NCI-H1694 (cell line): ENCODE measurements at places on chromosomes 2 and 18.

GRCh38 chr2:64453770-64454385 is at the start of gene LGALSL:
LGALSL (plus strand) TSS chr2:64454162; CDS start chr2:64454546, 384 bp downstream.
- no peak for DNase-seq

DNA sequence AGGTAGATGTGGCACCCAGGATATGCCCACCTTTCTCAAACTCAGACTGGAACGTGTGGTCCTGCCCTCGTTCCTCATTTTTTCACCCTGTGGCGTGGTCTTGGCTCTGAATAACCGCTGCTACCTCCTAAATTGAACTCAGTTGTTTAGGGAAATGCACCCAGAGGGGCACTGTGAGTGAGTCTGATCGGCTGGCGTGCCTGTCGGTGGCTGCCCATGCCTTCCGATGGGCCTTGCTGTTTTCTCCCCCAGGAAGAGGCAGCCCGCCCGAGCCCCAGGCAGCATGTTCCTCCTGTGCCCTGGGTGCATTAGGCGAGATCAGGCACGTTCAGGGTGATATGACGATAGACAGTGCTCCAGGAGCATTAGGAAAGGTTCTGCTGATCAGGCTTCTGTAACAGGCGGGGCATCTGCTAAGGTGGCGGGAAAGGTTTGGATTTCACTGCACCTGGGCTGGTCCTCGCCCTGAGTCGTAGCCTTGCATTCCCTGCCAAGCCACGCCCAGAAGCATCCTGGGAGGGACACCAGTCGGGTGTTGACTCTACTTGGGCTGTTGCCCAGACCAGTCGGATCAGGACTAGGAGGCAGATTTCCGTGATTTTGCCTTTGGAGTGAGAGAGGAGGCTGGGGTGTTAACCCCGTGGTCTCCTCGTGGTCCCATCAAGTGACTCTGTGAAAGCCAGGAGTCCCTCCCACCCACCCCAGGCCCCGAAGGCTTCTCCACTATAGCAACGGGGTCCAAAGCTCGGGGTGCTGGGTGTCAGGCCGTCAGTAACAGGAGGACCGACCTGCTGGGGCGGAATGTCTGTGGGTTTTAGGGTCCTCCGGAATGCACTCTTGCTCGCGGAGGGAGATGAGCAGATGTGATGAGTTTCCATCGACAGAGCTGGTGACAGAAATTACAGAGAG is 75.1 kb downstream of the SH3BP4 start:
- DNase-seq, result peak; percentile 90

DNA sequence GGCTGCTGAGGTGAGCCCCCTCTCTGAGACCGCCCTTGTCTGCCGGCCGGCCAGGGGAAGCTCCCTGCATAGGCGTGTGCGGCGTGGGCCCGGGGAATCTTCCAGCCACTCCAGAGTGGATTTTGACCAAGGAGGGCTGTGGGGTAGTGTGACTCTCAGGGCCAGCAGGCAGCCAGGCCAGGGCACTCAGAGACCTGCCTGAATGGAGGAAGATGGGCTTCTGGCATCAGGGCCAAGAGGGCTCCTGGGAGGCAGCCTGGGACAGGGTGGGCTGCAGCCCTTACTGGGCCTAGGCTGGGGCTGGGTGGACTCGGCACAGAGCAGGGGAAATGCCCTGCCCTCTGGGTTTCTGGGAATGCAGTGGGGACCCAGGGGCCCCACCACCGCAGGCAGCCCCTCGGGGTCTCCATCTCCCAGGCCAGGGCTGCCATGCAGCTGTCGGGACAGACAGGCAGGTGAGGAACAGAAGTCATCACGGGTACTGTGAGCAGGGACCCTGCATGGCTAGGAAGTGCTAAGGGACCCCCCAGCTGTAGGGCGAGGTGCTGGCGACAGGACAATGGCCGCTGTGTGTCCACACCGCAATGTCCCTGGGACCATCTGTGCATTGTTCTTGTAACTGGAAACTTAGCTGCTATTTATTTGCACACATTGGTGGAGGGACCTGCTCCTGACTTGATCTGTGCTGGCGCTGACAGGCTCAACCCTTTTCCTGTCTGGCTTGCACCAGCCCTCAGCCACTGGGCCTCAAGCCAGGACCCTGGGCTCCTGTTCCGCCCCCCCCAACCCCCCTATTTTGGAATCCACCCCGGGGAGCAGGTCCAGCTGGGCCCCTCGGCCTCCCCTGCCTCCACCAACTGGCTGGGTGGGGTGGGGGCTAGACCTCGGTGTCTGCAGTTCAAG is 4.1 kb downstream of the PDCD1 start:
- DNase-seq, result no peak

GRCh38 chr2:64437883-64438282 is 16.1 kb upstream of the LGALSL start:
- no peak for DNase-seq

GRCh38 chr2:237482485-237482884 is 4.6 kb upstream of the MLPH start:
- DNase-seq, result no peak

GRCh38 chr2:55885127-55885943 is 38.2 kb downstream of the EFEMP1 start:
- DNase-seq, result no peak

DNA sequence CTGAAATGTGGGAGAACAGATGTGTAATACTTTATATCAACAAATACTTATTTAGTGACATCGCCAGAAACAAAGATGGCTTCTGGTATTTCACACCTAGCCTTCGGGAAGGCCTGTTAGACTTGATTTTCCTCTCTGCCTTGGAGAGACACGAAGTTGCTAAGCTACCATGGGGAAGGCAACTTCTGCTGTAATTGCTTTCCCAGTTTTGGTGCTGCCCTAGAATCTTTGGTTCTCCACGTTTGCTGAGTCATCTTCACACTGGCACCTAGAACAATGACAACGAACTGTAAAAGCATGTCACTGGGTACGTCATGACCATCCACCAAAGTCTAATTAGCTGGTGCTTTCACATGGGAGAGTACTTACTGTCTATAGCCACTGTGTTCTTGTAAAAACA is 58.7 kb upstream of the ACTR3 start:
- no peak for DNase-seq

GRCh38 chr2:112253261-112253815 is 1.5 kb downstream of the ZC3H8 start:
- no peak for DNase-seq

- no peak for DNase-seq
Observed at GRCh38 chr2:149931486-149931885, 343.9 kb upstream of the MMADHC start.

- peak; percentile 23 for DNase-seq
Observed at GRCh38 chr2:157441072-157441454, 2.8 kb downstream of the CYTIP start.

GRCh38 chr2:172408143-172408766 is 19.1 kb upstream of the ITGA6 start:
- DNase-seq, result no peak

DNA sequence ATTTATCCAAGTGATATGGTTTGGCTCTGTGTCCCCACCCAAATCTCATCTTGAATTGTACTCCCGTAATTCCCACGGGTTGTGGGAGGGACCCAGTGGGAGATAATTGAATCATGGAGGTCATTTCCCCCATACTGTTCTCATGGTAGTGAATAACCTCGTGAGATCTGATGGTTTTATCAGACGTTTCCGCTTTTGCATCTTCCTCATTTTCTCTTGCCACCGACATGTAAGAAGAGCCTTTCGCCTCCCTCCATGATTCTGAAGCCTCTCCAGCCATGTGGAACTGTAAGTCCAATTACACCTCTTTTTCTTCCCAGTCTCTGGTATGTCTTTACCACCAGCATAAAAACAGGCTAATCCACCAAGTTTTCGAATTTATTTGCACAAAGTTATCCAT is 20.3 kb upstream of the CHST10 start:
- DNase-seq, result no peak

- peak; percentile 3 for DNase-seq
Observed at GRCh38 chr2:94956797-94957391, 68.6 kb upstream of the MAL start.

GRCh38 chr18:76453057-76453561 is 41.9 kb downstream of the ZNF516 start:
- no peak for DNase-seq

DNA sequence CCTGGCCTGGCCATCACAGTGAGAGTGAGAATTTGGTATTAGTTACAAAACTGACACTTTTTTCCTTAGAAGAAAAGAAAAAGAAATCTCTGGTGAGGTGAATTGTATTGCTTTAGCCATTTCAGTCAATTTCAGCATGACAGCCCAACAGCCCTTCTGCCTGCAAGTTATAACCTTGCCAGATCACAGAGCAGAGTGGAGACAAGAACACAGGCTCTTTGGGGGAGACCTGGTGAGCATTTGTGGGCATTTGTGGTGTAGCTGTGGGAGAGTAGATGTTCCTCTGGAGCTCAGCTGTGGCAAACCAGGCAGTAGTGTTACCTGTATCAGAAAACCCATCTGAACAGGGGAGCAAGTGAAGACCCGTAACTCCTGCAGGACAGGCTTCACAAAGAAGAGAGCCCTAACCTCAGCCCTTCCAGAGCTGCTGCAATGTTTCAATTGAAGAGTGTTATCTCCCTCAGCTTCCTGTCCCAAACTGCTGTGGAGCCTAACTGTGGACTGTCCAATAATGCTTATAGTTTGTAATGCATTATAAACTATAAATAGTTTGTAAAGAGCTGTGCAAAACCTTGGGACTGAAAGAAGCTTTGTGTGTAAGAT is 22.8 kb upstream of the DLX1 start:
- no peak for DNase-seq

GRCh38 chr2:70779491-70779890 is 11.0 kb downstream of the FIGLA start:
- no peak for DNase-seq

- DNase-seq, result no peak
Observed at GRCh38 chr2:195364015-195364965, 292.7 kb upstream of the SLC39A10 start.

DNA sequence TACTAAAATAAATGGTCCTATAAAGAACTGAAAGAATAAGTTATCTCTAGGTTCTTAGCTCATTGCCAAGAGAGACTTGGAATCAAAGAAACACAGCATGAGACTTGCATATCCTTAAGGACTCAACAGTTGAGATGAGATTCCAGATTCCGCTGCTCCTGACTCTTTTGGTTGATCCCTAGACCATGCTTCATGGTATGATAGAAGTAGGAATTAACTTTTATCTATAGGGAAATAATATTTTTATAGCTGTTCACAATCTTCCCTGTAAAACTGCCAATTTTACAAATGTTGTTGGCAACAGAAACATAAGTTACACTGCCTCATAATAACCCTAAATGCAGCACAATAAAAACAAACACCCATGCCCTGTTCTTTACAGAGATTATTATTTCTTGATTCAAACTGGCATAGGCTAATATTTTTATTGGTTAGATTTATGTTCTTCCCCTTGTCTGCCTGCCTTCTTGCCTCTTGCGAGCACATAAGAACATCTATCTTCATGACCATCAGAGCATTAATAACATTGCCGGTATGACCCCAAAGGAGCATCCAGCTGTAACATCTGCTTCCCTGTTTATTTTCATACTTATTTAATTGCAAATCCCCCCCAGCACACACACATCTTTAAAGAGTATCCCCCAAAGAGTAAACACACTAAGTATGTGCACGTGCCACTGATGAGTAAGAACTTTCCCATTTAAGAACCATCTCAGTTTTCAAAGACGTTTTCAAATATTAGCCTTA is 735.7 kb upstream of the SLC8A1 start:
- DNase-seq, result no peak

GRCh38 chr2:241729868-241730267 is 4.6 kb upstream of the D2HGDH start:
- DNase-seq, result no peak

DNA sequence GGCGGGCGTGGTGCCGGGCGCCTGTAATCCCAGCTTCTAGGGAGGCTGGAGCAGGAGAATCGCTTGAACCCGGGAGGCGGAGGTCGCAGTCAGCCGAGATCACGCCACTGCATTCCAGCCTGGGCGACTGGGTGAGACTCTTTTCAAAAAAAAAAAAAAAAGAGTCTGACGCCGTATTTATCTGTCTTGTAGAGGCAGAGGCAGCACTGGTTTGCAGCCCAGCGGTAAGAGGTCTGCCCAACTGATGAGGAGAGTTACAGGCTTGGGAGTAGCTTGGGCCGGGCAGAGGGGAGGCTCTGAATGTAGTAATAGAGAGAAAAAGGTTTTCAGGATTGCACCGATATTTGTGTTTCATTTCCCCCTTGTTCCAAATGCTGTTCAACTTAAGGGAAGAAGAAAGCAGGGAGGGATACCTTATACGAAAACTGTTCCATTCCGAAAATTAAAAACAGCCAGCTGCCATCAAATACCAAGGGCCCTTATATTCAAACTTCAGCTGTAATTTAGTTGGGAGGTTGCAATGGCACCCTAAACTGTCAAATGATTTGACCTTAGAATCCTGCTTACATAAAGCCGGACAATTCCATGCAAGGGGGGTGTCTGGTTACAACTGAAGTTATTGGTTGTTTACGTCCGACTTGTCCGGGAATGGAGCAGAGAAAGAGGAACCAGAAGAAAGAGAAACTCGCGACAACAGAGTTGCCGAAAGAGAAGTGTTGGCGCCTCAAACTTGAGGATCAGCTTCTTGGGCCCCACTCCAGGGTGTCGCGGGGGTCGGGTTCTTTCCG is 9.2 kb upstream of the SP9 start:
- no peak for DNase-seq

GRCh38 chr2:208669394-208669793 is 262.8 kb downstream of the PTH2R start:
- DNase-seq, result no peak

DNA sequence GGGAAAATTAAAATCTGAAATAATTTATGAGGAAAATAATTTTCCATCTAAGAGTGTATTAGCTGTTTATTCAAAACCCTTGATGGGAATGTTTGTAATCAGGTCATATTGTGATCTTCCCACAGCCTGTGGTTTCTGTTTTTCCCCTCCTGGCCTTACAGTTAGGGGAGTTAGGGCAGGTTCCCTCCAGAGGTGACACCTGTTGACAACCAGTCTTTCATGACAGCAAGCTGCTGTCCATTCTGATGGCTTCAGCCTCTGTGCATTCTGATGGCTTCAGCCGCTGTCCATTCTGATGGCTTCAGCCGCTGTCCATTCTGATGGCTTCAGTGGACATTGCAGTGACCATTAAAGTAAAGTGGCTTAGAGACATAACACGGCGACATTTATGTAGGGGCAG is 328.2 kb downstream of the GBX2 start:
- no peak for DNase-seq

- DNase-seq, result no peak
Observed at GRCh38 chr18:3816610-3817363, 366.8 kb downstream of the TGIF1 start.

DNA sequence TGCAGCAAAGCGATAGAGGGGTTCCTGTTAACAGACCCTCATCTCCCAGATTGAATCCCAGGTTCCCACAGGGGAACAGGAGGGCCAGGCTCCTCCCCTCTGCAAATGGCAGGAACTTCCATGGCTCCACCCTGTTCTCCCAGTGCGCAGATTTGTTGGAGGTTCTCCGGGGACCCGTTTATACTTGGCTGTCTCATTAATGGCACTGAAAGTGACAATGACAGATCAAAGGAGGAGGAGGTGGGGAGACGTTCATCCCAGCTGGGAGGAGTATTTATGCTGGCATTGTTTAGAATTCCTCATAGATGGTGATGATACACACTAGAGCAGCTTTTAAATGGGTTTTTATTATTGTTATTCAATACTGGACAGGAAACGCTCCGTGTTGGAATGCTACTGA is 186.9 kb downstream of the LRP1B start:
- DNase-seq, result no peak

- DNase-seq, result no peak
Observed at GRCh38 chr2:237388036-237388435, 25.9 kb downstream of the COL6A3 start.
